Testis (tissue), 5 donors: ENCODE measurements at places on chromosomes 11 and 22.

GRCh38 chr11:68601147-68601546 is 83.2 kb upstream of the GAL start:
- H3K27ac ChIP-seq: no peak overlapping the region
- H3K27me3 ChIP-seq: no peaks in the 10 kb centered on the region
- DNase-seq: no peak
- H3K36me3 ChIP-seq: peaks cover 8% of the 10 kb centered on the region
- no peaks in the 10 kb centered on the region for H3K4me1 ChIP-seq
- H3K4me3 ChIP-seq: no peak overlapping the region

- H3K27ac ChIP-seq: no peak overlapping the region
- no peak for DNase-seq
- no peak overlapping the region for H3K4me3 ChIP-seq
- H3K4me1 ChIP-seq: no peaks in the 10 kb centered on the region
- no peaks in the 10 kb centered on the region for H3K27me3 ChIP-seq
Observed at GRCh38 chr11:1717745-1718144, 20.8 kb downstream of the KRTAP5-6 start.

DNA sequence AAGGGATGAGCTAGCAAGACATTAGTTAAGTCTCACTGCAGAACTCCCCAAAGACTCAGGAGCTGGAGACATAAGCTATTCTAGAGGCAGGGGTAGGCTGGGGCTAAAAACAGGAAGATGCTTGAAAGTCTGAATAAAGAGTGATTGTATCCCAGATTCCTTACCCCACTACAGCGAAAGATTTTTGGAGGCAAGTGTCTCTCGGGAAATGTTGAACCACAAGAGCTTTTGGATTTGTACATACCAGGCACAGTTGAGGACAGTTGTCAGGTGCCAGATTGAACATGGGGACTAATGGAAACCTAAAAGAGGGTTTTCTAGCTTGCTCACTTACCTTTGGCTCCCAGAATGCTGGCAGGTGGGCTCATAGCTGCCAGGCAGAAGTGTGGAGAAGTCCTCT is 43.5 kb upstream of the OR9Q1 start:
- H3K4me3 ChIP-seq: no peak overlapping the region
- DNase-seq: no peak
- H3K36me3 ChIP-seq: no peaks in the 10 kb centered on the region
- no peaks in the 10 kb centered on the region for H3K27me3 ChIP-seq

GRCh38 chr11:131370901-131371790 is 731 bp downstream of the NTM start:
- no peaks in the 10 kb centered on the region for H3K36me3 ChIP-seq
- no peak overlapping the region for H3K4me3 ChIP-seq
- no peaks in the 10 kb centered on the region for H3K27me3 ChIP-seq
- no peak for DNase-seq
- no peak overlapping the region for H3K27ac ChIP-seq

DNA sequence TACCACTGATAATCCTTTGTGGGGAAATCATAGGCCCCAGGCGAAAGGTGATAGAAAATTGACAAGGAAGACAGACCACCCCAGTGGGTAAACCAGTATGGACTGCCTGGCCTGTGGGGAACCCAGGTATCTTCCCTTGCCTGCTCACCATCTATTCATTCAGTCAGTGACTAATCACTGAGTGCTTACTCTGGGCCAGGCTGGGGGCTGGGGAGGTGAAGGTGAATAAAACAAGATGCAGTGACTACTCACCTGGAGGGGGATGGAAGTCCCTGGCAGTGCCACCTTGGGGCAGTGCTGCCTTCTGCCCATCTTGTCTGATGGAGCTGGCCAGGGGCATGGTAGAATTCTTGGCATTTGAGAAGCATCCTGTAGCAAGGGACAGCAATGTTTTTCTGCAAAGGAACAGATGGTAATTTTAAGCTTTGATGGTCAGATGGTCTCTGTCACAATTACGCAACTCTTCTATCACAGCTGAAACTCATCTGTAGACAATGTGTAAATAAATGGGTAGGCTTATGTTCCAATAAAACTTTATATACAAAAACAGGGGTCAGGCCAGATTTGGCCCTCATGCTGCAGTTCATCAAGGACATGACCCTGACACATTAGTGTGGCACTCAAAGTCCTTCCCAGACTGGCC is 4.6 kb downstream of the ISX start:
- no peak for DNase-seq
- no peak overlapping the region for H3K27ac ChIP-seq
- H3K36me3 ChIP-seq: no peaks in the 10 kb centered on the region
- H3K4me3 ChIP-seq: no peak overlapping the region

GRCh38 chr22:35638410-35638809 is 9.8 kb upstream of the APOL6 start:
- peaks cover 37% of the 10 kb centered on the region for H3K4me1 ChIP-seq
- H3K27me3 ChIP-seq: no peaks in the 10 kb centered on the region
- peak; percentile 66 for DNase-seq
- H3K36me3 ChIP-seq: no peaks in the 10 kb centered on the region
- H3K4me3 ChIP-seq: no peak overlapping the region
- peak overlapping the region; percentile 48 for H3K27ac ChIP-seq

- no peaks in the 10 kb centered on the region for H3K4me1 ChIP-seq
- H3K36me3 ChIP-seq: no peaks in the 10 kb centered on the region
- H3K27me3 ChIP-seq: no peaks in the 10 kb centered on the region
- no peak overlapping the region for H3K4me3 ChIP-seq
Observed at GRCh38 chr11:66874232-66874631, 17.4 kb downstream of the LRFN4 start.

DNA sequence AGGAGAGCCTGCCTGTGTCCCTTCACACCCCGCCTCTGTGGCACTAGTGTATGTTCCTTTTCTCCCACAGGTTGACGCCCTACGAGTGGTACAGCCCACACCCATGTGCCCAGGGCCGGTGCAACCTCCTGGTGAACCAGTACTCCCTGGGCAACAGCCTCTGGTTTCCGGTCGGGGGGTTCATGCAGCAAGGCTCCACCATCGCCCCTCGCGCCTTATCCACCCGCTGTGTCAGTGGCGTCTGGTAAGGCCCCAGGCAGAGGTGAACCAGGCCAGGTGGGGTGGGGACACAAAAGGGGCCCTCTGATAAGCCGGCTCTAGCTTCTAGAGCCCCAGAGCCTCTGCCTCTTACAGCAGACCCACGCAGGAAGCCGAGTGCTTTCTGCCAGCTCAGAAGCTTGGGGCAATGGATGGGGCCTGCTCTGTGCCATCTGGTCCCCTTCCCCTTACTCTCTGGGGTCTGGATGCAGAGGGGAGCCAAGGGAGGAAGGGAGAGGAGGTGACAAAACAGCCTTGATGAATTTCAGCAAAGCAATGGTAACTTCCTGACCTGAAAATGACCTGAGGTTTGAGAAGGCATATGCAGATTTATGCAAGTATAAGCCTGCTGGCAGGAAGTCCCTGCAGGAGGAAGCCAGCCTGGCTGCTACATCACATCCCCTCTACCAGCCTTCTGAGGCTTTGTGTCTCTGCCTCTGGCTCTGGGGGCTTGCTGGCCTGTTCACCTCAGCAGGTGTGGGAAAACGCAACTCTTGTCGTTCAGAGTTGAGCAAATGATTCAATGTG is 67.0 kb upstream of the TBCEL start:
- H3K27ac ChIP-seq: no peak overlapping the region
- no peaks in the 10 kb centered on the region for H3K36me3 ChIP-seq
- no peaks in the 10 kb centered on the region for H3K27me3 ChIP-seq
- H3K4me3 ChIP-seq: no peak overlapping the region
- H3K4me1 ChIP-seq: peaks cover 4% of the 10 kb centered on the region
- DNase-seq: no peak

- H3K27ac ChIP-seq: no peak overlapping the region
- DNase-seq: no peak
- H3K4me3 ChIP-seq: peak overlapping the region; percentile 80
- H3K36me3 ChIP-seq: no peaks in the 10 kb centered on the region
- H3K4me1 ChIP-seq: no peaks in the 10 kb centered on the region
- no peaks in the 10 kb centered on the region for H3K27me3 ChIP-seq
Observed at GRCh38 chr11:33162831-33163230, 1.6 kb upstream of the CSTF3 start.

DNA sequence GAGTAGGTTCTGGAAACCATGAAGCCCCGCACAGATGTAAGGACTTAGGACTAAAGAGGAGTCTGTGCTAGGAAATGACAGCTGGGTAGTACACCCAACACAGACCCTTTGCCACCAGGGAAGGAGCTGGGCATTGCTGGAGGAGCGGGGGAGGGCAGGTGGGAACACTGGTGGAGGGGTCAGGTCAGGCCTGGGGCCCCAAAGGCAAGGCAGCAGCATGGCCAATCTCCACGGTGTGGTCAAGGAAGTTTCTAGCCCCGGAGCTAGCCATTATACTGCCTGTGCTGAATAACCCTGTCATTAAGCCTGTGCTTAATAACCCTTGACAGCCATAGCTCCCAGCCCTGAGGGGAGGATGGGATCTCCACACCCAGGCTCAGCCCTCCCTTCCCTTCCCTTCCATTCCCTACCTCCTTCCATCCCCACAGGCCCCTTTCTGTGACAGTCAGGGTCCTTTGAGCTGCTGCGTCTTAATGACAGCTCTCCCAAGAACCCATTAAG is 2.1 kb downstream of the TMPRSS4 start:
- H3K27ac ChIP-seq: no peak overlapping the region
- no peak overlapping the region for H3K4me3 ChIP-seq
- no peaks in the 10 kb centered on the region for H3K27me3 ChIP-seq
- peaks cover 3% of the 10 kb centered on the region for H3K4me1 ChIP-seq
- no peak for DNase-seq

- DNase-seq: no peak
- H3K4me3 ChIP-seq: no peak overlapping the region
- H3K36me3 ChIP-seq: no peaks in the 10 kb centered on the region
- no peak overlapping the region for H3K27ac ChIP-seq
- H3K4me1 ChIP-seq: peaks cover 1% of the 10 kb centered on the region
Observed at GRCh38 chr11:73978576-73979086, 4.0 kb downstream of the UCP2 start.

- no peak for DNase-seq
- no peaks in the 10 kb centered on the region for H3K27me3 ChIP-seq
- no peak overlapping the region for H3K27ac ChIP-seq
- H3K36me3 ChIP-seq: no peaks in the 10 kb centered on the region
- H3K4me3 ChIP-seq: no peak overlapping the region
- no peaks in the 10 kb centered on the region for H3K4me1 ChIP-seq
Observed at GRCh38 chr11:2572491-2573239, 127.1 kb downstream of the KCNQ1OT1 start.

- H3K4me1 ChIP-seq: no peaks in the 10 kb centered on the region
- H3K27me3 ChIP-seq: no peaks in the 10 kb centered on the region
- H3K36me3 ChIP-seq: no peaks in the 10 kb centered on the region
- no peak overlapping the region for H3K27ac ChIP-seq
Observed at GRCh38 chr11:57148621-57149020, 33.1 kb upstream of the LRRC55 start.

DNA sequence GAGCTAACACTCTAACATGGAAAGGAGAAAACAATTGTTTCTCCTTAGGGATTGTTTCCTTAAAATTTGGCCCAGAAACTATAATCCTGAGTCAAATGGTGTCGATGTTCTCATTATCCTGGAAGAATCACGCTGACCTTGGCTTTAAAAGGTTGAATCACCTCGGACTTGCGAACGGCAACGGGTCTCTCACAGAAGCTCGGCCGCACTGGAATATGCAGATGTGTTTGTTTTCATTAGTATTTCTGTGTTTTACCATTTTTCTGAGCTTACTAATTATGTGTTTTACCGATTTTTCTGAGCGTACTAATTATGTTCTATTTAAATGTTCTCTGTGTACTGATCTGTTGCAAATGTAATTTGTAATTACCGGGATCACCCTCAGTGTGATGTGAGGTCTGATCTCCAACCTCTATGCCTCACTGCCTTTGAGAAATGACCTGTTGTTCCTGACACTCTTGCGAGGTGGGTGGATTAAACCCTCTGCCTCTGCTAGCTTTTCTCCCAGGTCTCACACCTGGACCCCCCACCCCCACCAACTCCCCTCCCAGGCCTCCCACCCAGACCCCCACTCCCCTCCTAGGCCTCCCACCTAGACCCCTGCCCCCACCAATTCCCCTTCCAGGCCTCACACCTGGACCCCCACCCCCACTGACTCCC is 38.3 kb upstream of the BRSK2 start:
- H3K27me3 ChIP-seq: no peaks in the 10 kb centered on the region
- H3K4me3 ChIP-seq: no peak overlapping the region
- DNase-seq: no peak
- no peaks in the 10 kb centered on the region for H3K36me3 ChIP-seq
- peak overlapping the region; percentile 57 for H3K27ac ChIP-seq

DNA sequence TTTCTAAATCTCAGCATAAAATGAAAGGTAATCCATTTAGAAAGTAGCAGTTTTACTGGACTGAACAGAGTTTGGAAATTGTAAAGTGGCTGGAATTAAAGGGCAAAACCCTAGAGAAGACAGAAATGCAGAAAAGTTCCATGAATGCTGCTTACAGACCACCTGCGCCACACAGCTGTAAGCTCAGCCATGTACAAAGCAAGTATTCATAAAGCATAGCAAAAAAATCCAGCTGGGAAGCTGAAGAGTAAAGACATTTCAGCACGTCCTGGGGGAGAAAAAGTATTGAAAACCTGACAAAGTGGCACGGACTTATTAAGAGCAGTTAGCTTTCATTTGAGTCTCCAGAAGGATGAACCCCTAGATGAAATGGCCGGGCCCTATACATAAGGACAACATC is 220.1 kb upstream of the CNTN5 start:
- no peak overlapping the region for H3K4me3 ChIP-seq
- DNase-seq: no peak
- H3K27me3 ChIP-seq: no peaks in the 10 kb centered on the region
- no peak overlapping the region for H3K27ac ChIP-seq
- H3K36me3 ChIP-seq: no peaks in the 10 kb centered on the region
- no peaks in the 10 kb centered on the region for H3K4me1 ChIP-seq

DNA sequence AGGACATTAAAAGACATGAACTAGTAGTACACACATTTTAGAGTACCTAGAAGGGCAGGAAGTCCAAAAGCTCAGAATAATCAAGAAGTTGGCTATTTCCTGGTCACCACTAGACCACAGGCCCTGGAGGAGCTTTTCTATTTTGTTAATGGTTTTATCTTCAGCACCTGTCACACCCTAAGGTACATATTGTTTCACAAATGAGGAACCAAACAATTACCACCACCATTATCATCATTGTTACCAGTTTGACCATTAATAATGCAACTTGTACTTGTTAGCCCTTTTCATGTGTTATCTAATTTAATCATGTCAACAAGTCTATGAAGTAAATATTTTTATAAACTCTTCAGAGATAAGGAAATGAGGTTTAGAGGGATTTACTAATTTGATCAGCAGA is 4.9 kb downstream of the MRPL48 start:
- H3K27me3 ChIP-seq: no peaks in the 10 kb centered on the region
- DNase-seq: no peak
- H3K27ac ChIP-seq: no peak overlapping the region
- no peaks in the 10 kb centered on the region for H3K36me3 ChIP-seq
- H3K4me1 ChIP-seq: peaks cover 8% of the 10 kb centered on the region
